ENCODE measurements at places on chromosomes 1 and 21.

DNA sequence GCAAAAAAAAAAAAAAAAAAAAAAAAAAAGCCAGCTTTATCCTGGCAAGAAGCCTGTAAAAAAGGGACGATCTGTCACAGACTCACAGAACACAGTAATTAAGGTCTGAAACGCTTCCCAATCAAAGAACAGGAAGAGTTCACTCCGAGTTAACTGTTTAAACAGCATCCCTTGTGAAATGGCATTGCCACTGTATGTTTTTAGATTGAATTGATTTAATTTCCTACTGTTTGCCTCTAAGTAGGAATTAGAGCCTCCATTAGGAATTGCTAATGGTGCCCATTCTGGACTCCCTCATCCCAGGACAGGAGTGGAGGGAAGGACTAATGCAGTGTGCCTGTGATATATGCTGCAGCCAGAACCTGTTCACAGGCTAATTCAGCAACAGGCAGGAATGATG, 370.8 kb downstream of the RWDD3 start:
- DNase-seq = no peak

- no peak for DNase-seq
These were observed 1.6 kb upstream of the KCND3 start for GRCh38 chr1:111990878-111991718.

DNA sequence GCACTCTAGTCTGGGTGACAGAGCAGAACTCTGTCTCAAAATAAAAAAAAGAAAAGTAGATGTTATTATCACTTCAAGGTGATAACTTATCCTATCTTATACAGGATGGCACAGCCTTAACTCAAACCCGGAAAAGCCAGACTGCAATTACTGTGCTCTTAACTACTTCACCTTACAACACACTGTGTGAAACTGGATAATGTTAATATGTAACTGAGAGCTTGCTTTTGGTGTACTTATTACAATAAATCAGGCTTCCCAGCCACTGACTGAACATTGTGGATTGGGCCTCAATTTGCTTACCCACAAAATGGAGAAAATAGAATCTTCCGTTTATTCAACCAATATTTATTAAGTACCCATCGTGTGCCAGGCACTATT, 1.4 kb downstream of the ORC1 start:
- DNase-seq = no peak

DNA sequence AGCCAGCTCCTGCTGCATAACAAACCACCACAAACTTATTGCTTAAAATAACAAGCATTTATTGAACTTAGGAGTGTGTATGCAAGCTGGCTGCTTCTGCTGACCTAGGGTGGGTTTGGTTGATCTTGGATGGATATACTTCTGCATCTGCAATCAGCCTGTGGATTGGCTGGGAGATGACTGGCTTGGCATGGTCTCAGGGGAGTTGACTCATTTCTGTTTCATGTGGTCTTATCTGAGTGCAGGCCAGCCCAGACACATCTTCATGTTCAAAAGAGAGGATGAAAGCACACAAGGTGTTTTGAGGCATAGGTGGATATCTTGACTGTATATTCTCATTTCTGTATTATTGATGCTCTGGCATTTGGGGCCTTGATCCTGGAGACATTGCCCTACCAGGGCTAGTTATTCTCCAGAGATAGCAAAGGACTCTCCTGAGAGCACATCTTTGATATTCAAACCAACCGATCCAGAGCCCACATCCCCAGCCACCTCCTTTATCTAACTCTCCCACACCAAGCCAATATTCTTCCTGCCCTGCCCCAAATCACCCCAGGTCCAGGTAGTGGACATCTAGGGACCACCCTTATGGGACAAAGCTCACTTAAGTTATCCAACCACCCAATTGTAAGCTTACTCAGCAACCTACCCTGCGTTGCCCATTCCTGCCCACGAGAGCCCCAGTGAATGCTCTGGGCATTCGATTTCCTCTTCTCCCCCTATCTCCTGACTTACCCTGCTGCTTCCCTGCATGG, 350.8 kb downstream of the PTPRU start:
- DNase-seq = no peak

- DNase-seq = no peak
These were observed 7.0 kb upstream of the GBP6 start for GRCh38 chr1:89356658-89357400.

DNA sequence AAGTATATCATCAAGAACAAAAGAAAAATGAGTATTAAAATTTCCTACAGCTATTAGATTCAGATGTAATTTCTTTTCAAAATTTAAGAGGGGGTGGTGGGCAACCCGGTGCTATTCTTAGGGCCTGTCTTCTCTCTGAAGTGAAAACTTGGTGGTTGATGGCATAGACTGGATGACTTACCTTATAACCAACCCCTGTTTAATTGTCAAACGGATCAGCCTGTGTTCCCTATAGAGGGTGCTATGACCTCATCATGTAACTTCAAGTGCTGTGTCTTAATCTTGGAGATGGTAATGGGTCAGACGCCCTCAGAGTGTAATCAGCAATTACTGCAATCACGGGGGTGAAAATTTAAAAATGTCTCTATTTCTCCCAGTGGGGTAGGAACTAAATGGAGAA, 176.2 kb downstream of the PCP4 start:
- no peak for DNase-seq

- DNase-seq = no peak
These were observed 49.2 kb upstream of the COL24A1 start for GRCh38 chr1:86205741-86206140.

DNA sequence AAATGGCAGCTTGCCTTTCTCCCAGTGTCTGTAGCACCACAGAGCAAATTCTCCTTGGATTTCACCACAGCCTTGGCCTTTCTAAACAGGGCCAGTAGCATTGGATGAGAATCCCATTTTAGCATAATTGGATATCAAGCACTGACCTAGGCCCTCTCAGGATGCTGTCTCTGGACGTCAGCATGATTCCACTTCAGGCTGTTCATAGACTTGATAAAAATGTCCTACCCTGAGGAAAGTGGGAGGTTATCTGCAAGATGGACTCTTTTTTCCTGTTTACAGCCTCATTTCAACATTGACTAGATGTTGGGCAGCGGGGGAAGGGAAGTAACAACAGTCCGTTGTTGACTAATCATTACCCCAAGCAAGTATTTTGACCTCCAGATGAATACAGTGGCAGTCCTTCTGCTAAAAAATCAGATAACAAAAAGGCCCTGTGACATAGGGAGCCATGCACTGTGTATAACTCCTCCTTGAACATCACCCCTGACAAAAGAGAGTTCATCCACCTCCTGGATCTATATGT, 5.2 kb downstream of the NPL start:
- DNase-seq = no peak

GRCh38 chr1:52599236-52599635, 2.9 kb upstream of the GPX7 start:
- DNase-seq = no peak

DNA sequence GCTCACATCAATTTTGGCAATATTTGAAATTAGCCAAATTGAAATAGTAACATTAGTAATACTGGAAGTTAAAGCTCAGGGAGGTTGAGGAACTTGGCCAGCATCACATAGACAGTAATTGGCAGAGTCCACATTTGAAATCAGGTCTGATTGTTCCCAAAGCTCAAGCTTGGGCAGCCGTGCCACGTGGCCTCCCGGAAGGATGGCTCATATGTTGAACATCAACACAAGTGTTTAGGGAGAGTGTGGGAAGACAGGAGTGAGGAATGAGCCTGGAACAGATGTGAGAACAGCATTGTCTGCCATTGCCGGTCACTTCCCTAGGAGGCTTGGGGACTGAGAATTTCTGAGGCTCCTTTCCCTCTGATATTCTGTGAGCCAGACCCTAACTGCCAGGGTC, 40.2 kb upstream of the RBM15 start:
- DNase-seq = no peak

- no peak for DNase-seq
These were observed 315.7 kb downstream of the TPR start for GRCh38 chr1:186059311-186059710.

Data from T-cell (primary cell).